Activated naive CD8-positive, alpha-beta T cell treated with anti-CD3 and anti-CD28 coated beads, Interleukin-2, amount 10 ng/mL, durations not matched to agents 7 days and 5 days (primary cell): ENCODE measurements at places on chromosomes 12 and 14. TPM values are rescaled to one million over a fixed set of nuclear protein-coding genes. Genes with fewer than 3 reads are reported as not detected.

DIO2 gene
- not detected for total RNA-seq

USP15 gene
- 163 TPM for total RNA-seq

MYF5 gene
- not detected for total RNA-seq

KRT3 gene
- not detected for total RNA-seq

PRB2 gene
- total RNA-seq, result not detected
